Activated CD4-positive, alpha-beta T cell treated with anti-CD3 and anti-CD28 coated beads, Interleukin-2, amount 10 ng/mL, durations not matched to agents 24 days and 14 days (primary cell): ENCODE measurements at places on chromosomes 6 and 20.

DNA sequence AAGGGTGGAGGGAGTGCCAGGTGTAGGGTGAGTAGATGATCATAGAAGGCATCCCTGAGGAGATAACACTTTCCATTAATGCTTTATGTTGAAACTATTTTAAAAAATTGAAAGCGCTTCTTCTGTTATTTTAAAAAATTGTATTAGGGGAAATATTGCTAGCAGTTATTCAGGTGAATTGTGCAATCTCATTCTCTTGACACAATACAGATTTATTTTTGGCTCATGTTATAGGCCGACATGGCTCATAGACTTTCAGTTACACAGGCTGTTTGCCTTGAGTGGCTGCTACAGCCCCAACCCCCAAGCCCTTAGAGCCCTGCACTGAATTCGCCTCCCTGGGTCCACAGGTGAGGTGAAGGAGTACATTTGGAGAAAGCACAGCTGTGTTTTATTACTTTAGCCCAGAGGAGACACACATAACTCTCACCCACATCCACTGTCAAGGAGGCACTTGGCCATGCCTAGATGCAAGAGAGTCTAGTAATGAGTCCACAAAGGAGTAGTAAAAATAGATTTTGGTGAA, 228.2 kb downstream of the RFPL4B start:
- no peak overlapping the region for H3K27ac ChIP-seq
- H3K4me3 ChIP-seq: no peak overlapping the region
- H3K36me3 ChIP-seq: no peaks in the 10 kb centered on the region
- no peaks in the 10 kb centered on the region for H3K27me3 ChIP-seq

DNA sequence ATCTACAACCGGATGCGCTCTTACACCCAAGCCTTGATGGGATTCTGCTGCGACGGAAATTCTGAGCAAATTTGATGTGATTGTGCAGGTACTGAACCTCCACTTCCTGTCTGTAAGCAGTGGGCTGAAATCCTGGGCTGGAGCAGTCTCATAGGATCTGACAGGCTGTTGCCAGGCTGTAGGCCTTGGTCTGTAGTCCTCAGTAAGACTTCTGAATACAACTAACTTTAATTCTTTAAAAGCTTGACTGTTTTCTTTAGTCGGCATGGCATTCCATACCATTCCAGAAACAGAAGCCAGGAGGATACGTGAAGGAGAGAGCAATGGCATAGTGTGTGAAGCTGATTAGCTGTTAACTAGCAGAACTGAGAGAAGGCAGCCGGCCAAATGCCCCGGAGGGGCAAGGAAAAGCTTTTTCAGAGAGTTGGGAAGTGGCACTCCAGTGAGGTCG, 68.3 kb downstream of the ADTRP start:
- peak; percentile 88 for DNase-seq
- peaks cover 16% of the 10 kb centered on the region for H3K36me3 ChIP-seq
- no peaks in the 10 kb centered on the region for H3K27me3 ChIP-seq

DNA sequence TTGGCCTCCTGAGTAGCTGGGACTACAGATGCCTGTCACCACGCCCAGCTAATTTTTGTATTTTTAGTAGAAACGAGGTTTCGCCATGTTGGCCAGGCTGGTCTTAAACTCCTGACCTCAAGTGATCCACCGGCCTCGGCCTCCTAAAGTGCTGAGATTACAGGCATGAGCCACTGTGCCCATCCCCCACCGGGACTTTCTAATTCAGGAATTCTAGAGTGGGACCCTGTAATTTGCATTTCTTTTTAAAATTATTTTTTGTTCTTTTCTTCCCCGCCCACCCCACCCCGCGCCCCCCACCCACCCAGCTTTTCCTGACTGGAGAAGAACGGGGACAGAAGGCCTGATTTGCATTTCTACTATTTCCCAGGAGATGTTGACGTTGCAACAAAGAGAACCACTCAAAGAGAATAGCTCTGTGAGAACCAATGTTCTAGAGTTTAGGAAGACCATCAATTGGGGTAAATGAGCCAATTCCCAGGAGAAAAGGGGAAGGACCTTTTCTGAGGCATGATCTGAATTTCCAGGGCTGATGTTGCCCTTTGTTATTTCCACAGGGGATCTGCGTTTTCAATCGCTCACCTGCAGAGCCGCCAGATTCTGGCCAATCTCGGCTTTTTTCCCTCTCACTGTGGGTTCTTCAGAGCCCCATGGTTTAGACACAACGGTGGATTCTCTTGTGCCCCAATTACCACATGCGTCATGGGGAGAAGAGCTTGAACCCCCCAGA, 33.2 kb upstream of the TFAP2C start:
- H3K27me3 ChIP-seq: no peaks in the 10 kb centered on the region
- no peak for DNase-seq

- H3K36me3 ChIP-seq: peaks cover 3% of the 10 kb centered on the region
- H3K4me3 ChIP-seq: no peak overlapping the region
- H3K4me1 ChIP-seq: peaks cover 7% of the 10 kb centered on the region
- no peak overlapping the region for H3K27ac ChIP-seq
Observed at GRCh38 chr6:166752928-166753721, 126.1 kb upstream of the RPS6KA2 start.

GRCh38 chr20:59776626-59777330, 156.7 kb downstream of the SYCP2 start:
- H3K4me3 ChIP-seq: no peak overlapping the region
- DNase-seq: no peak
- no peaks in the 10 kb centered on the region for H3K4me1 ChIP-seq

DNA sequence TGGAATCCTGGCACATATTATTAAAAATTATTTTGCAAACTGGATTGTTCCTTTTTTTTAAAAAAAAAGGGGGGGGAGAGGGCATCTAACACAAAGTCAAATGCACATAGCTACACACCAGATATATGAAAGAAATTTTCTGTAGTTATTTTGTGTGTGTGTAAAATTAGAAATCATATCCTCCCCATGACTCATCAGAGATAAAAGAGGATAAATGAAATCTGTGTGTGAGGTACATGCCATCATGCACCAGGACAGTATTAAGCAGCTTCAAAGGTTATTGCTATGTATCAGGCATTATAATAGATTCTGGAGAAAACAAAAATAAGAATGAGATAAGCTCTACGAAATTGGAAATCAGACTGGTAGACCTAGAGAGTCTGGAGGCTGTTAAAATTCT, 5.2 kb downstream of the BTBD9 start:
- no peak for DNase-seq
- H3K36me3 ChIP-seq: peaks cover 3% of the 10 kb centered on the region
- no peak overlapping the region for H3K4me3 ChIP-seq
- no peak overlapping the region for H3K27ac ChIP-seq
- peaks cover 32% of the 10 kb centered on the region for H3K4me1 ChIP-seq

GRCh38 chr20:25242231-25242630, 5.7 kb upstream of the PYGB start:
- no peak overlapping the region for H3K4me3 ChIP-seq
- H3K27me3 ChIP-seq: peaks cover 9% of the 10 kb centered on the region
- no peaks in the 10 kb centered on the region for H3K36me3 ChIP-seq

DNA sequence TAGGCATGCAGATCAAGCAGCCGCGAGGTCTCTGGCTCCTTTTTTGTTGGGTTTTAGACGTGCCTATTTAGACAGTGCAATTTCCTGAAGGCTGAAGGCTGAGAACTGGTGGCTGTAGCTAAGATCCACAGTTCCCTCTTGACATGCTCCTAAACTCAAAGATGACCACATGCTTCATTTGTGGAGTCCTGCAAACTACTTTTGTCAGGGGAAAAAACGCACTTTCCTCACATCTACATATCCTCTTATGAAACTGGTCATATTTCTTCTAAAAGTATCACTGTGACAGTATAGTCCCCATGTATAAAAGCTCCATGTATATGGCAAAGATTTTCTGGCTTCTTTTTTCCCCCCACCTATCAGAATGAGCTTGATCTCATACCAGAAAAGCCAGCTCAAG, 30.7 kb downstream of the LYRM4 start:
- peaks cover 5% of the 10 kb centered on the region for H3K36me3 ChIP-seq
- H3K4me3 ChIP-seq: no peak overlapping the region
- H3K27me3 ChIP-seq: no peaks in the 10 kb centered on the region
- peaks cover 6% of the 10 kb centered on the region for H3K4me1 ChIP-seq
- no peak for DNase-seq
